ENCODE measurements at places on chromosomes 1 and 21.

DNA sequence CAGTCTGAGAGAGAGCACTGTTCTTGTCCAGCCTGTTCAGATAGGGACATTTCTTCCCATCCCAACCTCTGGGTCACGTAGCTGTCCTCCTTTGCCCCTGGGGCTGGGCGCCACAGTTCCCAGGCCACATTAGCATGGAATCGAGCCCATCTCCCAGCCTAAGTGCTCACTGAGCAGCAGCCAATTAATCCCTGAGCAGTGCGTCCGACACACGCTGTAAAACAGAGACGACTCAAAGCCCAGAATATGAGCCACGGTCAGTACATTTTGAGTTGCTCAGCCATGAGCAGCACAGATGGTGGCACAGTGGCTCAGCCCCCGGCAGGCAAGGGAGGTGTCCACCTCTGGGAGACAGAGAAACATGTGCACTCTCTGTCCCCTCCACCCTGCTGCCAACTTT is 267.4 kb downstream of the NPHP4 start:
- no peak for DNase-seq

GRCh38 chr1:179767177-179767581 is 24.1 kb downstream of the FAM163A start:
- no peak for DNase-seq

DNA sequence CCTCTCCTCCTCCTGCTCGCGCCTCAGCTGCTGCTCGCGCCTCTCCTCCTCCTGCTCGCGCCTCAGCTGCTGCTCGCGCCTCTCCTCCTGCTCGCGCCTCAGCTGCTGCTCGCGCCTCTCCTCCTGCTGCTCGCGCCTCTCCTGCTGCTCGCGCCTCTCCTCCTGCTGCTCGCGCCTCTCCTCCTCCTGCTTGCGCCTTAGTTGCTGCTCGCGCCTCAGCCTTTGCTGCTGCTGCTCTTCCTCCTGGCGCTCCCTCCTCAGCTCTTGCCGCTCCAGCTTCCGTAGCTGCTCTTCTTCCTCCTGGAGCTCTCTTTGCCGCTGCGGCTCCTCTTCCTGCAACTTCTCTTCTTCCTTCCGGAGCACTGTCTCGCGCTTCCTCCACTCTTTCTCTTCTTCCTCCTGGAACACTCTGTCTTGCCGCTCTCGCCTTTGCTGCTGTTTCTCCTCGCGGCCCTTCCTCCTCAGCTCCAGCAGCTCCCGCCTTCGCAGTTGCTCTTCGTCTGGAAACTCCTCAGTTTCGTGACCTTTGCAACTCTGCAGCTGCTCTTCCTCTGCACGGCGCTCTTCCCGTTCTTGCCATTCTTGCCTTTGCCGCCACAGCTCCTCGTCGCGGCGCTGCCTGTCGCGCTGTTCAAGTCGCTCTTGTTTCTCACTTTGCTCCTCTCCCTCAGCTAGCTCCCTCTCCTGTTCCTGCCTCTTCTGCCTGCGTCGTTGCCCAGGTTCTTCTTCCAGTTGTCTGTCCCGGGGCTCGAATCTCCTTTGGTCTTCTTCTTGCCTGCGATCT is 3.0 kb downstream of the TCHH start:
- no peak for DNase-seq

- DNase-seq: no peak
Measured at GRCh38 chr1:41730806-41731205, 187.9 kb downstream of the HIVEP3 start.

- no peak for DNase-seq
Measured at GRCh38 chr1:147919896-147920295, 8.3 kb upstream of the GPR89B start.

- DNase-seq: no peak
Measured at GRCh38 chr1:183910845-183911244, 105.9 kb downstream of the RGL1 start.

DNA sequence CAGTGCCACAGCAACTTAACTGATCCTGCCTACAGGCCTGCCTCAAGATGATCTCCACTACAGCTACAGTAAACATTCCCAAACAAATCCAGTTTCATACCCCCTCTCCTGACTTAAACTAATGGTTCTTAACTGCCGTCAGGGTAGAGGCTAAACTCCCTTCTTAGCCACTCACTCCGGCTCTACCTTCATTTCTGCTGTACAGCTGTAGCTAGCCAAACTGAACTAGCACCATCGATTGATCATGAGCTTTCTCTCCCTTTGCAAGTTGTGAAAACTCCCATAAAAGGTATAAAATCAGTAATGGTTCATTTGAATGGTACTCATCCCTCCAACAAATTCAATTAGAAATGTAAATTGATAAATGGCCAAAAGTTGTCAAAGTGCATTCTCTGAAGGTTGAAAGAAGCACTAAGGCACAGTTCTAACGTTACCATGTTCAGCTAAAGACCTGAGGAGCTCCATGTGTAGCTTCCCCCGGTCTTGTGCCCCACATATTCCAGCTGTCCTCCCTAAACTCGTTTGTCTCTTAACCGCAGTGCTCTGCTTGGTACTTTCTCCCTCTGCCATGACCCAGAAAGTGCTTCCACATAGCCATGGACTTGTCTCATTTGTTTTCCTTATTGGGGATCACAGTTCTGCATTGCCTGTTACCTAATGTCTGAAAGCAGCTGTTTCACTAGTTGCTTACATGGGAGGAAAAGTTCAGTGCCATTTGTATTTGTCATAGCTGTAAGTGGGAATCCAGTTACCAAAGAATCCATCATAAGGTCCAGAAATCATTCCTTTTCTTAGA is 49.8 kb downstream of the DHX9 start:
- no peak for DNase-seq

GRCh38 chr1:96060621-96061020 is 661.0 kb upstream of the PTBP2 start:
- no peak for DNase-seq

GRCh38 chr1:236141447-236142252 is 689 bp upstream of the GPR137B start:
- DNase-seq: no peak

- no peak for DNase-seq
Measured at GRCh38 chr1:7885513-7886404, 32.9 kb upstream of the UTS2 start.

DNA sequence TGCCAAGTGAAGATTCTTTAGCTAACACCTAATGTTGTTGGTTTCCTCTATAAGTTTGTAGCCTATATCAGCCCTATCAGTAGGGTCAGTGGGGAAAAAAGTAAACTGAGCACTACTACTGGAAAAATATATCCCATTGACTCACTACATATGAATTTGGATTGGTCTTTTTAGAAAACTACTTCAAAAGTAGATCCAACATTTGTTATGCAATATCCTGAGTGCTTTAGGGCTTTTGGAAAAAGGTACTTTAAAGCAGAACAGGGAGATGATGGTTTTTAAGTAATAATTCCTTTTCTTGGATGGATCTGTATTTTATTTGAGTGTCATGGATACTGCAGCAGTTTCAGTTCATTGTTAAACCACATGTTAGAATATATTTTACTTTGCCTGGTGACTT is 7.1 kb downstream of the C1orf21 start:
- no peak for DNase-seq

- no peak for DNase-seq
Measured at GRCh38 chr21:31233711-31234110, 110.3 kb downstream of the TIAM1 start.

GRCh38 chr1:89198491-89199072 is at the start of gene GBP4:
Gene GBP4 (minus strand): TSS chr1:89198942. CDS start chr1:89198834, 108 bp downstream.
- peak; percentile 23 for DNase-seq

DNA sequence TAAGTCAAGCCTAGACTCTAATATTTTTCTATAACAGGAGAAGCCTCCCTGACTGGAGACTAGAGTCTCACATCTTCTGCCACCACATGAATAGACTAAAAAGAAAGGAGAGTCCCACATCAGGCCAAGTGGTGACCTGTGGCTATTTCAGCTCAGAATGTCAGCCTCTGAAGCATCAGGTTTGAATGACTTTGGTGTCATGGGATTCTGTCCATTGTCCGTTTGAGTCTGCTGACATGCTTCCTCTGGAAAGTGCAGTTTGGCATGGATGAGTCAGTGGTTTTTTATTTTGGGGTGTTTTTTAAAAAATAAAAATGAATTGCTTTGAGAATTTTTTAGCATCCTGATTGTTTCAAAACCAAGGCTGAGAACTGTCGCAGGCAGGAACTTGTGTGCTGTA is 19.5 kb downstream of the DYRK3 start:
- DNase-seq: no peak

Data from stimulated activated CD8-positive, alpha-beta memory T cell treated with anti-CD3 and anti-CD28 coated beads, Interleukin-4, amount 100 ng/mL, for 24 hours (primary cell).